ENCODE measurements at places on chromosomes 2 and 18. TPM values are rescaled to one million over a fixed set of nuclear protein-coding genes. Genes with fewer than 3 reads are reported as not detected.

DNA sequence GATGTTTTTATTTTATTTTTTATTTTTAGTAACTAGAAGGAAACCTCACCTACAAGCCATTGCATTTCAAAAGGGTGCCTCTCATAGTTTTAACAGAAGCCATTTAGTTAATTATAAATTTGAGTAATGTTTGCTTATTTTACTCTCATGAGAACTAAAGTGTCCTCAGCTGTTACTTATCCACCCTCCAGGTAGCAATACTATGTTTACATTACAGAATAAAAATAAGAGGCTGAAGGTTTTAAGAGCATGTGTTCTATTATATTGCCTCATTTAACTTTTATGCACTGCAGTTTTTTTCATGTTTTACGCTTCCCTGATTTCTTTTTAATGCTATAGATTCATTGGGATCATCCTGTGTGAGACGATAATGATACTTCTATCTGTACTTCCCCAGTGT, 235.5 kb downstream of the THSD7B start:
- DNase-seq = no peak

ZBTB7C gene
- 10.8 TPM for total RNA-seq

REEP1 gene
- total RNA-seq = 76.2 TPM

C2orf15 gene
- 0.39 TPM for total RNA-seq

ANKRD30B gene
- total RNA-seq = not detected

- DNase-seq = peak; percentile 78
Observed at GRCh38 chr2:62234755-62235655, 39.1 kb downstream of the B3GNT2 start.

GRCh38 chr2:213066443-213066743, 85.0 kb downstream of the IKZF2 start:
- no peak for DNase-seq

GRCh38 chr2:229492034-229492433, 220.9 kb upstream of the PID1 start:
- DNase-seq = no peak

RIF1 gene
- total RNA-seq = 28.7 TPM

DNA sequence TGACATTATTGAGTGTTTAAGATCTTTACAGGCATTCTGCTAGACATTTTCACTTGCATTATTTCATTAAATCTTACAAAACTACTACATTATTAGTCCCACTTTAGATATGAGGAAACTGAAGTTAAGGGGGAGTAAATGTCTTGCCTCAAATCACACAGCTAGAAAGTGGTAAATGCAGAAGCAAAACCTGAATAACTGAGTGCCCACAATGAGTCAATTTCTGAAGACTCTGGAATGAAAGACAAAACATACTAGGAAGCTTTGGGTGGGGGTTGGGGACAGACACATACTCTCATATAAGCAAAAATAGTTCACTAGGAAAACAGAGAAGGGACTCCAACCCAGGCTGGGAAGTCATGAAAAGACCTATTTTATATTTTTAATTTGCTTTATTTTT, 214.4 kb upstream of the LRATD1 start:
- no peak for DNase-seq

DNA sequence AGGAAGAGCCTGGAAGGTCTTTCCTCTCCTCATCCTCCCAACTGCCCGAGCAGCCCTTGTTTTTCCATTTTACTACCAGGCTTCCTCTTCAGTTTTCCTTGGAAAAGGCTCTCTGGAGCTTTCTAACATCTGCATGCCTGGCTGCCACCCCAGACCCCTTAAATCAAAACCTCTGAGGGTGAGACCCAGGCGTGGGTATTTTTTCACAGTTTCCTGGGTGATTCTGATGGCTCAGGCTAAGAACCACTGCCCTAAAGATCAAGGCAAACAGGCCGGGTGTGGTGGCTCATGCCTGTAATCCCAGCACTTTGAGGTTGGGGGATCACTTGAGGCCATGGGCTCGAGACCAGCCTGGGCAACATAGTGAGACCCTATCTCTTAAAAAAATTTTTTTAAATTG, 35.4 kb downstream of the EMILIN2 start:
- peak; percentile 55 for DNase-seq

DNA sequence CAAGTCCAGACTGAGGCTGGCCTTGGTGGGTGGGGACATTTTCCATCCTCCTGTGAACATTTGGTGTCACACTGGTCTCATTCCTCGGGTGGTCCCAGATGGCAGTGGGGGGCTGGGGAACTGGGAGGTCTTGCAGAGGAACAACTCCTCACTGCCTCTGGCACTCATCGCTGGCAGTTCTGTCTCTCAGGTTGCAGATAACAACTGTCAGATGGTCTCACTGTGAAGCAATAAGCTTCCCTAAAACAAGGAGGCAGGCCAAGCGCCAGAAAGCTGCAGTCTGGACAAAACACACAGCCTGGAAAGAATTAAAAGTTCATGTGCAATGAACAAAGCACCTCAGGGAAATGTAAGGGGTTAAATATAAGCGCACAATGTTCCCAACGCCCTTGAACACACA, 78.1 kb downstream of the IRS1 start:
- peak; percentile 93 for DNase-seq

FAM168B gene
- 178 TPM for total RNA-seq

DNA sequence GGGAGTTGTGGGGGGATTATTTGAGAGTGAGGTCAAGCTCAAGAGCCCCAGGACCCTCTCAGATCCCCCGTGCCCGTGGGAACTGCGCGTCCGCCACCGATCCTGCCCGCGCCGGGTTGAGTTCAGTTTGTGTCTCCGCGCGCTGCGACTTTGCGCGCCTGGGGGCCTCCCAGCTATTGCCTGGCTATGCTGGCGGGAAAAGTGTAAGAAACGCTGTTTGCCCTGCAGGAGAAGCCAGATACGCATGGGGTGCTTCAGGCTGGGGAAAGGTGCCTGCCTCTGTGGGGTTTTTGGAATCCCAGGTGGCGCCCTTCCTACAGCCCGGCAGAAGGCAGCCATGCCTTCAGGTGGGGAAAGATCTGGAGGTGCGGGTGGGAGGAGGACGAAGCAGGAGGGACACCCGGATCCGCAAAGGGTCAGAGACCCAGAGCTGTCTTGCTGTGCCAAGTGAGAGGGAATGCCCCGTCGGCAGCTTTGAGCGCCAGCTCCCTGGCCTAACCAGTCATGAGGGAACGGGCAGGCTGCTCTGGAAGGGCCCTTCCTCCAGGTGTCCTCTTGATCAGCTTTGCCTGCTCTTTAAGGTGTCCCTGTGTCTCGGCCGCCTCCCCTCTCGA, 22.5 kb downstream of the TEX44 start:
- no peak for DNase-seq

GRCh38 chr2:140338795-140339194, 1558.6 kb upstream of the NXPH2 start:
- DNase-seq = no peak

FAM161A gene
- 1.5 TPM for total RNA-seq

DNA sequence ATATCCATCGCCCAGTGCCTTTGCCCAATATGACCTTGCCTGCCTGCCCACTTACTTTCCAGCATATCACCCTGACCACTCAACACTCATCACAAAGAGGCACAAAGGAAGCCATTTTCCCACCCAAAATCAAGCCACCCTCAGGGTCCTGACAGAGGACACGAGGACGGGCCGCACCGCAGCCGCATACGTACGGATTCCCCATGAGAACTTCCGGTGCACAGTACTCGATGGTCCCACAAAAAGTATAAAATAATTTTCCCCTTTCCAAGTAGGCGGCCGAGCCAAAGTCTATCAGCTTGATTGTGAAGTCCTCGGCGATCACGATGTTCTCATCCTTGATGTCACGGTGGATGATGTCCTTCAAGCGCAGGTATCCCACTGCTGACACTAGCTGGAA, 10.0 kb upstream of the MTERF4 start:
- DNase-seq = no peak

- DNase-seq = no peak
Observed at GRCh38 chr2:111162718-111163331, 42.1 kb downstream of the BCL2L11 start.

- no peak for DNase-seq
Observed at GRCh38 chr18:54696616-54697293, 105.7 kb downstream of the DYNAP start.

KCNG2 gene
- total RNA-seq = not detected

DNA sequence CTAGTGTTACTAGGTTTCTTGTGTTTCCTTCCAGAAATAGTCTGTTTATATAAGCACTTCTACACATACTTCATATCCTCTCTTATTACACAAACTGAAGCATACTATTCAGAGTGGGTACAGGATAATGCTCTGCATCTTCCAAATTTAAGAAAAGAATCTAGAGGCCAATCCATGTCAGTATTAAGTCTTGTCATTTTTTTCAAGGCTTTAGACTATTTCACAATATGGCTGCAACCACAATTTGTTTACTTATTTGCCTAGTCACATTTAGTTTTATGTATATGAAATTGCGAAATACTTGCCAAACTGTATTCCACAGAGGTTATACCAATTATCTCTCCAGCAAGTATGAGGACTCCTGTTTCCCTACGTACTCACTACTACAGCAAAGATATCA, 27.9 kb downstream of the IWS1 start:
- DNase-seq = no peak

GRCh38 chr2:180519276-180519675, 461.1 kb upstream of the UBE2E3 start:
- DNase-seq = no peak

TGFA gene
- total RNA-seq = 0.46 TPM

- no peak for DNase-seq
Observed at GRCh38 chr2:156182132-156182531, 150.4 kb downstream of the NR4A2 start.

DNA sequence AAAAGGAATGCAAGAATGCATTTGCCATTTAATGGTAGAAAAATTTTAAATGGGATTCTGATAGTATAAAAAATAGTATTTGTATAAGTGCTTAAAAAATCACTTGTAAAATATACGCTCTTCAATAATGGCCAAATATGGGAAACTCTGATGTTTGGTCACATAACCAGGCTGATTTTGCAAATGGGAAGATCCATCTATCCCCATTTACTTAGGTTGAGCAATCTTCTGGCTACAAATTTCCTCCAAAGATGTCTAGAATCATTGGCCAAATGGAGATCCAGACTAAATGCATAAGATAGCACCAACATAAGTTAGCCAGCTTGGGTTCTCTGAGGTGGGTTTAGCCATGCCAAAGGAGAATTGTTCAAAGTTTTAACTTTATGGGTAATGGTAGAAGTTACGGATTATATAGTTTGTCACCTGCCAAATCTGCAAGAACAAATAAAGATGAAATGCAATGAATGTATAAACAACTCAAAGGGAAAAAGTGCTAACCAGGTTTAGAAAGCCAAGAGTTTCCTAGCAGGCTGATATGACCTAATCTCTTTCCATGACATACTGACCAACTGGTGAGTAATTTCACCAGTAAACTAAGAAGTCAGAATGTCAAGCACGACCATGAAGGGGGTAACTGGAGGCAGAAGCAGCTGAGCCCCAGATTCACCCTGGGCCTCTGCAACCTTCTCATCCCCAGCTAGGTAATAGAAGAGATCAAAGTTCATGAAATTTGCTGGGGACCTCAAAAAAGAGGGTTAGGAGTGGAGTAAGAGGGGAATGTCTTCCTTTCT, 10.0 kb downstream of the RHOB start:
- no peak for DNase-seq

DNA sequence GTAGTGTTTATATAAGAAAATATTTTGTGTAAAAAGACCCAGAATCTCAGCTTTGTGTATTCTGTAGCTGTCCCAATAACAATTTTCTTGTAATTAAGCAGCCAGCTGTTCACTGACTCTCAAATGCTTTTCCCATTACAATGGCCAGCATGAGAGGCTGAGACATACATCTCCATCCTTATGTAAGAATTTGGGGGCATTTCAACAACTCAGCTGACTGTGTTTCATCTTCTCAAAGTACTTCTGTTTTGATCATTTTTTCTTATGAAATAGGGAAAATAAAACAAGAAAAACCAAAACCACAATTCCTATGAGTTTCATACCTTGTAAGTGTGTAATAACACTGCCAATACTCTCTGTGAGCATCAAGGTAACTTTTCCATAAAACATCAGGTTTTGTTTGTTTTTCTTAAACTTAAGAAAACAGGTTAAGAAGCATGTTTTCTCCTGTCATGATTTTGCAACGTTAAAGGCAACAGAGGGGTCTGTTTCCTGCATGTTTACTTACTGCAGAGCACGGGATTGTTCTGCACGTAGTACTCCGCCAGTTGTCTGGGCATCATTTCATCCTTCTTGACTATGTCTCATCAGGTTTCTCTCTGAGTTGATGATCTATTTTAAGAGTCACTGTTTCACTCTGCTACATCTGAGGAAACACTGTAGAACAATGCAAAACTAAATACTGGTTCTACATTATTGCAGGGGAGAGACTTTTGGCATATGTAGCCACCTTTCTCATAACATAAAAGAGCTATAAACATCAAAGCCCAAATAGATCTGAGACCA, 62.9 kb upstream of the CYRIA start:
- no peak for DNase-seq

DES gene
- 23,770 TPM for total RNA-seq

PROM2 gene
- total RNA-seq = 2.9 TPM

- DNase-seq = no peak
Observed at GRCh38 chr2:65729246-65729645, 296.8 kb upstream of the SPRED2 start.

- no peak for DNase-seq
Observed at GRCh38 chr2:38887902-38888554, 1.6 kb upstream of the ARHGEF33 start.

GRCh38 chr2:105034170-105034569, 3.7 kb upstream of the MRPS9 start:
- no peak for DNase-seq

ASXL3 gene
- 2.1 TPM for total RNA-seq

DNA sequence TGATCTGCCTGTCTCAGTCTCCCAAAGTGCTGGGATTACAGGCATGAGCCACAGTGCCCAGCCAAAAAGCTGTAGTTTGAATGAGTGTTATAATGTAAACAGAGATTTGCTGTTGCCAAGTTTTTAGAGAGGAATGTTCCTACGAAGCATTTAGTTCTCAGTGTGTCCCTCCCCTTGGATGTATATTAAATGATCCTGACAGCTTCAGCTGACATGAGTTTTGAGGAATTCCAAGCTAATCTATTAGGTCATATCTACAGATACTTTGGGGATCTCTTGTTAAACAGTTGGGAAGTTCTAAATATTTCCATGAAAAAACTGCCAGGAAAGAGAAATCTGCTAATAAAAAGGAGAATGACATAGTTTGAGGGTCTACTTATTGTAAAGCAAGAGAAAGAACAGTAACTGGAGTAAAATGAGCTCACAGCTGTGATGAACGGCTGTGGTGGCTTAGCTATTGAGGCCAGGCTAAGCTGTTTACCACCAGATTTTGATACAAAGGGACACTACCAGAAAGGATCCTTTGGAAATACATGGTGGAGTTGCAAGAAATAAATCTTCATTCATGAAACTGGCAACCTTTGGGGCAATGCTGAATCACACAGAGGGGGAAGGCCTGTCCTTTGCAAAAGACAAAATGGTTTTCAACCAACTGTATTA, 2.6 kb upstream of the STON1 start:
- DNase-seq = no peak

SLC14A1 gene
- 1.3 TPM for total RNA-seq

- DNase-seq = no peak
Observed at GRCh38 chr18:70246061-70246466, 40.6 kb upstream of the RTTN start.

GRCh38 chr2:213261715-213262114, 22.5 kb upstream of the SPAG16 start:
- DNase-seq = no peak

- no peak for DNase-seq
Observed at GRCh38 chr2:207970147-207970825, 55.0 kb downstream of the PLEKHM3 start.

GRCh38 chr2:155825876-155826275, 506.6 kb downstream of the NR4A2 start:
- DNase-seq = no peak

- DNase-seq = no peak
Observed at GRCh38 chr18:69622184-69622583, 221.5 kb downstream of the DOK6 start.

Data from esophagus muscularis mucosa (tissue), 4 donors.